ENCODE measurements at places on chromosomes 2 and 18.

DNA sequence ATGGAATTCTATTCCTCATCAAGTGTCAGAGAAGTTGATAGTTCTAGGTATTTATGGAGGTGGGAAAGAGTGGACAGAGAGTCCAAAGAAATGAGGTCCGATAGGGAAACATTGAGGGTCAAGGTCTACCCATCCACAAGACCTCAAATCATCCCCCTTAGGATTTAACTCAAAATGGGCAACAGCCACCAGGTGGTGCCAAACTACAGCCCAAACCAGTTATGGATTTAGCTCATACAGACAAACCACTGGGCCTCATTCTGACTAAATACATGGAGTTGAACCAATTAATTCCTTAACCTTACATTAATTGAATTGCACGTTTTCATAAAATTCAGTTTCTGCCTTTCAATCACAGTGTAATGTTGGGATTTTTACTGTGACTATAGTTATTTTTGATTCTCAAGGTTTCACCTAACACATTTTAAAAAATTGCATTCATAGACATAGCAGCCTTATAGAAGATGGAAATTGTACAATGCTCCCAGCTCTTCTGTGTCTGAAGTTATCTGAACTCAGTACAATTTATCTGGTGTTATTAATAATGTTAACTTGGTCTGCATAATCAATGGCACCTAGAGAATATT, 98.2 kb upstream of the HNMT start:
- DNase-seq: peak; percentile 75

- no peak for DNase-seq
Measured at GRCh38 chr18:7886436-7886835, 319.3 kb downstream of the PTPRM start.

- DNase-seq: no peak
Measured at GRCh38 chr18:69172046-69172445, 228.6 kb upstream of the DOK6 start.

- DNase-seq: no peak
Measured at GRCh38 chr2:206701952-206702605, 16.1 kb downstream of the DYTN start.

DNA sequence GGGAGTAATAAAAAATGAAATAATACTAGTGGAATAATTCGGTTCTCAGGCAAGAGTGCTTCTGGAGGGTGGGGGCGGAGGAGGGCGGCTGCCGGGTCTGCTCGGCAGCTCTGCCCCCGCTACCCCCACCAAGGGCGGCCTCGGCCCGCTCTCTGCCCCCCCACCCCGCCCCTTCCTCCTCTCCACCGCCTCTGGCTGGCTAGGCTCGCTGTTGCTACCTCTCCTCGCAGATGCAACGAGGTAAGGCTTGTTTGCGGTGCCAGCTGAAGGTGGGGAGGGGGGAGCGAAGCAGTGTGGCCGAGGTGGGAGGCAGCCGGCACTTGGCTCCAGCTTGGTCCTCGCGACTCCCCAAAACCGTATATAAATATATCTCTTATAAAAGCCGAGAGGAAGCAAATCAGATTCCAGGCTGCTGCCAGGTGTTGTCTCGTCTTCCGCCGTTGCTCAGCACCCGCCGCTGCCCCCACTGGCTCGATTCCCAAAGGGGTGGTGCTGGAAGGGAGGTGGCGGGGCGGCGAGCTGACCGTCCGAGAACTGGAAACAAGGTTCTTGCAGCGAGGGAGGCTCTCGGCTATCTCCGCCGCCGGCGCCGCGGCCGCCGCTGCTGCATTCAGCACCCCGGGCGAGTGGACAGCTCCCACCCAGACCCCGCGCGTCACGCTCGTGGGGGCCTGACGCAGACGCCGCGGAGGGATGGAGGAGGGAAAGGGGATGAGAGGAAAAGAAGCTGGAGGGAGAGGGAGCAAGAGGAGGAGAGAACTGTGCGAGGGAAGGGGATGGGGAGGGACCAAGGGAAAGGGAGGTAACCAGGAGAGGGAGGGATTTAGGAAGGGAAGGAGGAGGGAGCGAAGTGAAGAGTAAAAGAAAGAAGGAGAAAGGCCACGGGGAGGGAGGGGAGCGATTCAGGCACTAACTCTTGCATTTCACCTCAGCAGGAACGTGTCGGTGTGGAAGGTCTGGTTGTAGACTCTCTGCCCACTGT, at the start of gene MARCHF4:
TSS of gene MARCHF4 (minus strand) at position 763 of the 982 bp plus-strand sequence. CDS start 2,223 bp downstream, outside the sequence.
- DNase-seq: peak; percentile 73

- no peak for DNase-seq
Measured at GRCh38 chr2:97991081-97991856, 4.5 kb downstream of the TMEM131 start.

- DNase-seq: no peak
Measured at GRCh38 chr2:109450574-109451273, 163.0 kb downstream of the SEPTIN10 start.

GRCh38 chr2:132720393-132720792, 50.4 kb upstream of the LYPD1 start:
- no peak for DNase-seq

GRCh38 chr2:97656905-97657587, 6.8 kb downstream of the ACTR1B start:
- no peak for DNase-seq

DNA sequence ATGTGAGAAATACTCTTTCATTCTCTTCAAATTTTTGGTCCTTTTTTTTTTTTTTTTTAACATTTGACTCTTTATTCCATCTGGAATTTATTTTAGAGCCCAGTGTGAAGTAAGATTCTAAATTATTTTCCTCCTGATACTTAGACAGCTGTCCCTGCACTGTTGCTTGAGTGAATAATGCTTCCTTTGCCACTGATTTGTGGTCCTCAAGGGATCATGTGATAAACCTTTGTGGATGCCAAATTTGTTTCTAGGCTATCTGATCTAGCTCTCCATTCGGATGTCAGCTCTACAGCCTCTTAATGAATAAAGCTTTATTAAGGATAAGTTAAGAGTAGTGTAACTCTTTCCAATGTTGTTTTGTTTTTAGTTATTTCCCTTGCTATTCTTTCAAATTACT, 142.3 kb downstream of the SMAD7 start:
- DNase-seq: no peak

- DNase-seq: no peak
Measured at GRCh38 chr2:233426619-233427342, 72.5 kb downstream of the DGKD start.

- DNase-seq: no peak
Measured at GRCh38 chr18:1982056-1982455, 589.2 kb downstream of the METTL4 start.

DNA sequence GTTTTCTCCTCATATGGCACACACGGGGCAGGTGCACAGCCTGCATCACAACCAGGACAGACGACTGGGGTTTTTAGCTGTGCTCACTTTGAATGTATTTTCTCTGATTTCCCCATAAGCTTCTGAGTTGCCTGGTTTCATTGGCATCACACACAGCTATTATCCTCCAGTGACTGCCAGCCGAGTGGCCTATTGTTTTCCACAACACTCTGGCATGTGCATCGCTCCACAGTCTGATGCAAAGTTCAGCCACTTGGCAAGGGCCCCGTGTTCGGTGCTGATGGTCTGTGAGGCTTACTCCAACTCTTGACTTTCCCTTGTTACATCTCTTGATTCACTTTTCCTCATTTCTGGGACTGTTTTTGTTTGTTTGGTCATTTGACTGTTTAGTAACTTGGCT, 593.1 kb downstream of the CBLN2 start:
- DNase-seq: no peak

- DNase-seq: no peak
Measured at GRCh38 chr2:196208915-196209314, 37.5 kb upstream of the STK17B start.

DNA sequence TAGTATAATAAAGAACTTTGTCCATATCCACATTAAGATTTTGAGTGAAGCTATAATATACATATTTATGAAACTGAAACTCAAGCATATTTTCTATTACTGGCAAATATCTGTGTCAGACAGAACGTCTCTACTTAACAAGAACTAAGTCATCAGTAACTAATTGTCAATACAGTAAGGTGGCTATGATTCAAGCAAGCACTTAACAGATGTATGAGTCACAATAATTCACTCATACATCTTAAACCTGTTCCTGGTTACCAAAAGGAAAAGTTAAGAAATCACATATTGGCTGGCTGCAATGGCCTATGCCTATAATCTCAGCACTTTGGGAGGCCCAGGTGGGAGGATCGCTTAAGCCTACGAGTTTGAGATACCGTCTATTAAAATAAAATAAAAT, 96.0 kb downstream of the SOS1 start:
- DNase-seq: no peak

DNA sequence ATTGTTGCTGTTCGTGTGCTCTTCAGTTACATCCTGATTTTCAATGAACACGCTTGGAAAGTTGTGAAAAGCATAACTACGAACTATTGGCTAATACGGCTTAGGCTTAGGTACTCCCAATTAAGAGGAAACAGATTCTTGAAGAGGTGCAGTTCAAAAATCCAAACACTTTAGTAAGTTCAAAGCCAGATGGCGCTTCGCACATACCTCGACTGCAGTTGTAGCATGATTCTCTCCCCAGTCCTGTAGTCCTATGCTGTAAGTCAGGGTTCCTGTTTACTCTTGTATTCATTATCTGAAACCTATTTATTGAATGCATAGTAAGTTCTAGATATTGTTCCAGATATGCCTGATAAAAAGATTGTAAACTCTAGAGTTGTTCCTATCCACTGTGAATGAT, 165.2 kb downstream of the TRIB2 start:
- DNase-seq: no peak

DNA sequence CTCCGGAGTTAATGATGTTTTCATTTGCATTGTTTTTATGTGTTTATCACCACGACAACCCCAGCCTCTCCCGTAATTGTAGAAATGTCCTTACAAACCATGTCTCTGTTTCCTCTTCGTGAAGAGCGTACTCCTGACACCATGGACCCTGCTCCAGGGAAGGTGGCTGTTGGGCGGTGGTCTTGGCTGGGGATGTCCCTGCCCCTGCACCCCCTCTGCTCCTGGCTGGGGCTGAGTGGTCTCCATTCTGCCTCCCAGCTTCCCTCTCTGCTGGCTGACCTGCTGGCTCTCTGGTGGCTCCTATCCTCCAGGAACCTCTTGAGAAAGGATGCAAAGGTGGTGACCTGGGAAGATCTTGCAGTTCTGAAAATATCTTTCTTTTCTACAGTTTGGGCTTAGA, 81.1 kb downstream of the ASB1 start:
- DNase-seq: no peak

DNA sequence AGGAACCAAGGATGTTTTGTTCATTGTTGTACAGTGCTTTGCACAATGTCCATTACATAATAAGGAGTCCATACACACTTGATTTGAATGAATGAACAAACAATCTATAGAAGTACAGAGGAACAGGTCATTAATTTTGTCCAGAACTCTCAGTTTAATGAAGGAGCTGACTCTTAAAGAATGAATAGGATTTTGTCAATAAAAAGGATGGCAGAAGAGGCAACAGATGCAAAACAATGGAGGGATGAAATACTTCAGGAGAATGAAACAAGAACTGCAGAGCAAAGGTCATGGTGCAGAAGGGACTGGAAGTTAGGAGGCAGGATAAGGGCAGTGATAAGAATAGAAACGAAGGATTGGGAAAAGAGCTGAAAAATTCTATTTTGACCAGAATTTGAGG, 28.7 kb upstream of the COL5A2 start:
- no peak for DNase-seq

GRCh38 chr2:155035308-155035707, 336.8 kb downstream of the KCNJ3 start:
- DNase-seq: peak; percentile 15

GRCh38 chr2:225779829-225780228, 380.3 kb downstream of the NYAP2 start:
- no peak for DNase-seq

DNA sequence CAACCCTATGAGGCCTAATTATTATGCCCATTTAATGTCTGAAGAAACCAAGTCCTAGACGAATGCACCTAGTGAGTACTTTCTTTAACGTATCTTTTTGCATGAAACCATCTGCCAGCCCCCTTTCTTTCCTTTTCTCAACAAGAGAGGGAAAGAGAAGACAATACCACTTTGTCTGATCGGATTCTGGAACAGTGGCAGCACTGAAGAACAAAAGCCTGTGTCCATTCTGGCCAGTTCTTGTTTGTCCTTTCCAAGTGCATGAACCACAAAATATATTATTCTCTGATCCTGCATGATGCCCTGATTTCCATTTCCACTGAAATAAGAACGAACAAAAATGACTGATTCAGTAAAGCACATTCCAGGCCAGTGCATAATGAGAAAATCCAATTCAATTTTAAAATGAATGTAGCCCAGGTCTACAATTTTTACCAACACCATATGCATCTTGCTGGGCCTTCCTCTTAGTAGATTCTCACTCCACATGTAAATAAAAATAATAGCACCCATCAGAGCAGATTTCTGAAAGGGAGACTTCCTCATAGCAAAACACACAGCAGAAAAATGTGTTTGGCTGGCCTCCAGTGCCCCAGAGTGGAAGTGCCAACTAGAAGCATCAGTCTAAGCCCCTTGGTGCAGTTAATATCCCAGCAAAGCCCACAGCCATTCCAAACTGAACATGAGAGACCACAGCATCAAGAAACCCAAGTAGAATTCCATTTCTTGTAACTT, 422.6 kb upstream of the ID2 start:
- DNase-seq: no peak

- no peak for DNase-seq
Measured at GRCh38 chr2:12722447-12723316, 5.9 kb downstream of the TRIB2 start.

GRCh38 chr2:128169497-128169896, 78.5 kb downstream of the UGGT1 start:
- no peak for DNase-seq

GRCh38 chr2:103159018-103159417, 397.2 kb downstream of the TMEM182 start:
- no peak for DNase-seq

GRCh38 chr2:170054997-170055396, 123.0 kb upstream of the MYO3B start:
- DNase-seq: no peak

- no peak for DNase-seq
Measured at GRCh38 chr2:41873102-41874031, 174.5 kb upstream of the PKDCC start.

DNA sequence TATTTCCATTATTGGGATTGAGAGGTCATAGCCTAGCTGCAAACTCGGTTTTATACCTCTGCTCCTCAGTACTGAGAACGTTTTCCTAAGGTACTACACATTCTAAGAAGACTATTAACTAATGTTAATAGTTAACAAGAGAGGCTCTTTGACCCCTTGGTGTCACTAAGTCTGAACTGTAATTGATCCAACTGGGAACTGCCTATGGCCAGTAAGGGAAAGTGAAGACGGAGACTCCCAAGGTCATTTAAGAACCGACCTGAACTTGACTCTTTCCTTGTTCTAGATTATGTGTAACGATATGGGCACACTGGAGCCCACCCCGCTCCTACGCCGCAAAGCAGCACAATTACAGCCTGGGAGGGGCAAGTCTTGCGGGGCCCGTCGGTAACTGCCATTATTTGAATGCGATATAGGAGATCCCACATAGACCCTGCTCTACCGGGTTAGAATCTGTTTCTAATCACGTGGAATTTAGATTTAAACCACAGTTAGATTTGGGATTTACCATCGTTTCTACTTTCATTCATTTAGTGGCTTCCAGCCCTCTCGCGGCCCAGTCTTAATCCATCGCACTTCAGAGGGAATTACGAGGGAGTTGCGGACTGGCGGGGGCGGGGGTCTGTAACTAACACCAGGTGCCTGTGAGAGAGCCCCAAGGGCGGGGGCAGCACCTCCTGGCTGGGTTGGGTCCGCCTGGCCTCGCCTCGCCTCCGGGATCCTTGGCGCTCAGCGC, 84.1 kb upstream of the EPB41L3 start:
- DNase-seq: no peak

Data from glutamatergic neuron (in vitro differentiated cells).